IPS DF 19.7 (cell line): ENCODE measurements at places on chromosomes 5 and 9.

DNA sequence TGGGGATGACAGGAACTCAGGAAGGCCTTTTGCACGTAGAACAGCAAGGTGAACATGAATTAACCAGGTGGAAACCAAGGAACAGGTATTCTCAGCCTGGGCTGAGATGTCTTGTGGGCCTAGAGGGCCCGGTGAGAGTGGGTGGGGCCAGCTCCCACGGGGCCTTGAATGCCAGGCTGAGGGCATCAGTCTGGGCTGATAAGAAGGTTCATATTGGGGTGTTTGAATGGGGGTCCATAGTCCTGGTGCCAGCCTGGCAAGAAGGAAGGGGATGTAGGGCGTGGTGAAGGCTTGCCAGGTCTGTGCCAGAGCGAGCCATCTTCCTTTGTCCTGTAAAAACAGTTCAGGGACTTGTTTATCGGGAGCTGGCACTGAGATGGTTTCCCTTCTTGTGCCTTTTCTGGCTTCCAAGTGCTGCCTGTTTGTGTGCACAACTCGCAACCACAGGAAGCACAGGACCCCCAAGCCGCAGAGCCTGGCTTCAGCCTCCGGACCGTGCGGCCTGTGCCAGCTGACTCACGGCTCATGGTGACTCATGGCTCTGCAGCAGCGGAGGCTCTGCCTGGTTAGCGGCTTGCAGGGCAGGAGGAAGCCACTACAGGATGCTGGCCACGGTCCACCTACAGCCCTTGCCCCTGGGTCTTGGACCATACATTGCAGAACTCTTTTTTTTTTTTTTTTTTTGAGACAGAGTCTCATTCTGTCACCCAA lies 2.4 kb downstream of the CARD19 start:
- DNase-seq, result no peak

DNA sequence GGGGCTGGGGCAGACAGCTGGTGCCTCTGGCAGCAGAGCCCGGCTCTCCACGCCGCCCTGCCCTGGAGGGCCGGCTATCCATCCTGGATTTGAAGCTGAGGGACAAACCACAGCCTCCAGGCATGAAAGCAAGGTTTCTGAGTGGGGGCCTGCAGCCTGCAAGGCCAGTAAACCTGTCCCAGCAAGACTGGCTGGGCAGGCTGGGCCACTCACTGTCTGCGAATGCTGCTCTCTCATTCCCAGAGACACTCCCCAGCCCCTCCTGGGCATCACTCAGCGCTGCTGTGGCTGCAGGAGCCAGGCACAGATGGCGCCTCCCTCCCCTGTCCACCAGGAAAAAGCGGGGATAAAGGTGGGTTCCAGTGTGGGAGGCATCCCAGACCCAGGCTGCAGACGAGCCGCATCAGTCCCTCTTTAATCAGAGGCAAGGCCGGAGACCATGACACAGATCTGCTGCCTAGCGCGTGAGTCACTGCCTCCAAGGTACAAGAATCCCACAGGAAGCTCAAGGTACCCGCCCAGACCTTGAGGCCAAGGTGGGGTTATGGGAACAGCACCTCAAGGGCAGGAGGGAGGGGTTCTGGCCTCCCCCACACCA lies 118.0 kb downstream of the VAV2 start:
- no peak for DNase-seq

- no peak for DNase-seq
Observed at GRCh38 chr9:123376218-123377071, 20.4 kb downstream of the CRB2 start.

- DNase-seq, result no peak
Observed at GRCh38 chr5:67724412-67725135, 491.0 kb upstream of the PIK3R1 start.

- DNase-seq, result no peak
Observed at GRCh38 chr9:69444021-69444420, 119.0 kb downstream of the ENTREP1 start.

DNA sequence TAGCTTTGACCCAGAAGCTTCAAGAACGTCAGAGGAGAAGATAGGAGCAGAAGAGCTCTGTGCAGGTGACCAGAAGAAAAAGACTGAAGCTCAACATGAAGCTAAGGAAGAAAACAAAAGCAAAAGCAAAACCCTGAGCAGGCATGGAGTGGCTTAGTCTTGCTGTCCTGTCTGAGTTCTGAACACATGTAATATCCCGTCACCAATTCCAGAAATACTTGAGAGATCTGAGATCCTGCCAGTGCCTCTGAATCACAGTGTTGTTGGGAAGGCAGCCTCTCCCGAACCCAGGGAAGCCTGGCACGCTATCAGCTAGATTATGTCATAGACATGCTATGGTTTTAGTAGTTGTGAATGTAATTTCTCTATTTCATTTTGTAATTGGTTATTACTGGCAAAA lies 235.7 kb downstream of the ICE1 start:
- DNase-seq, result no peak

DNA sequence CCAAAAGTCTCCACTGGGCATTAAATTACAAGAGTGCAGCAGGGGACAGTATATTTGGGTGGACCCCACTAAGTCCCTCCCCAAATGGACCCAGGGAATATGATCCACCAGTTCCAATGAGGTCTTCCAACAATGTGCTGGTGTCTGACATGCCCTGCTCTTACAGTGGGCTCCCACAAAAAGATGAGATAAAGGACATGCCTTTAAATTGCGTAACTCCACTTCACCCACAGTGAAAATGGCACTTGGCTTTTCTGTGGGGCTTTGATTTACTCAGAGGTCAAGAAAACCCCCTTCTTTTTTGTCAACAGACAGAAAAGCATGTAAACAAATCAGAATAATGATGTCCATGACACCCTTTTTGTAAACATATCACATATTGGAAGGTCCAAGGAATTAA lies 336.5 kb downstream of the EBF1 start:
- no peak for DNase-seq

DNA sequence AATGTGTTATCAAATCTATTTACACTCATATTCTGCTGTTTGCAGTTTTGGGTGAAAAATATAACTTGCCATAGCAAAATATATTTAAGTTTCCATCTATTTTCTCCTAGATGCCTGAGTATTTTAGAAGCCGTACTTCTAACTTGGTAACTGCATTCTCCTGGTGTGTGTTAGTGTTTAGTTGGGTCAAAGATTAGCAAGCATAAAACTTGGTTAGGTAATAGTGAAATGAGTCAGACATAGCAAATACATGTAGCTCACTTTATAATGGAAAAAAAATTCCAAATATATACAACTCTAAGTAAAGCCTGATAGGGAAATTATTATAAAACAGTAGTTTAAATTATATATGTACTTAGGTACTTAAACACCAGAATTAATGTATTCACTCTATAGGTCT lies 640.7 kb upstream of the ST8SIA4 start:
- DNase-seq, result no peak

DNA sequence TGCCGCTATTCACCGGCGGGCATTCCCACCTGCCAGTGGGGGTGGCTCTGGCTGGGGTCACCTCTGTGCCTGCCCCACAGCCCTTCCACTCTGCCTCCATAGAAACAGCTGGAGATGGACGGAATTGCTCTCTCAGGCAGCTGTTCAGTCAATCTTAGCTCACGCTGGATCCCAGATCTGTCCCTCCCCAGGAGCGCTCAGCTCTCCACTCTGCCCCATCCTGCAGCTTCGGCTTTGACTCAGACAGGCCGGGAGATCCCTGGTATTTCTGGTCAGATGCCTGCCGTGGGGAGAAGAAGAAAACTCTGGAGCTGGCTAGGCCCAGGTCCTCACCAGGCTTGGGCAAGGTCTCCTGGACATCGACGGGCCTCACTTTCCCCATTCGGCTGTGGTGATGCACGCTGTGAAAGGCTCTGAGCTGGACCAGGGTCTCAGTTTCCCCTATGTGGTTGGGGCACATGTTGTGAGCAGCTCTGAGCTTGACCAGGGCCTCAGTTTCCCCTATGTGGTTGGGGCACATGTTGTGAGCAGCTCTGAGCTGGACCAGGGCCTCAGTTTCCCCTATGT lies 7.6 kb upstream of the SLC9A3 start:
- DNase-seq, result no peak

GRCh38 chr5:160229190-160229742 lies at the start of gene FABP6:
Gene FABP6, plus strand, starts transcription at chr5:160229506. Its CDS starts 52 bp downstream, at chr5:160229558.
- DNase-seq, result no peak

DNA sequence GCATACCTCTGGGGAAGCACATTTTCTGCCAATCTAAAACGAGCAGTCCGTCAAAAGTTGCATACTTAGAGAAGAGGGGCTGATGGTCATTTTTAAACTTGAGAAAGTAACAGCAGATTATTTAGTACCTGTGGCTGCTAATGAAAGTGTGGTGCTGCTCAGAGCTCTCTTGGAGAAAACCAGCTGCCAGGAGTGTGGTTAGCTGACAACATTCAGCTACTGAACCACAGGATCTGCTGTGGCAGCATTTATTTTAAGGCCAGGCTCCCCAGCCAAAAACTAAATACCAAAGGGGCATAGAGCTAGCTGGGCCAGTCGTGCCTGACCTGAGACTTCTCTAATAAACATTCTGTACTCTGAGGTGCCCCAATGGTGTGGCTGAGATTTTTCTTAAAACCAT lies 203.6 kb downstream of the EDIL3 start:
- DNase-seq, result no peak

GRCh38 chr5:14597080-14597479 lies 15.5 kb downstream of the OTULINL start:
- no peak for DNase-seq

- no peak for DNase-seq
Observed at GRCh38 chr9:17600962-17601593, 22.2 kb downstream of the SH3GL2 start.

DNA sequence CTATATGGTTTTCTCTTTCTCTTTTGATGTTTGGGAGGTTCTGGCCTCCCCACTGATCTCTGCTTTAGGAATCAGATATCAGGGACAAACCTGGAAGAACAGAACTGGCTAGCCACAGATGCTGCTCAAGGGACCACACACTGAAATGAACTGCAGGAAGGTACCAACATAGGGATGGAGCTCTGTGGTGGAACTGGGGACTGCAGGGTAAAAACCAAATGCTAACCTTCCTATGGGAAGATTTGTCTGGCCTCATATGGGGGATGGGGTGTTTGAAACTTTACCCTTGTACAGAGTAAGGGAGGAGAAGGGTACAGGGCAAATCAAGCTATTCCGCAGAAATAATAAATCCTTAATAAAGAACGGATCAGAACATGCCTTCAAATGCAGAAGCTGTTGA lies 49.4 kb downstream of the ELOVL7 start:
- DNase-seq, result no peak

DNA sequence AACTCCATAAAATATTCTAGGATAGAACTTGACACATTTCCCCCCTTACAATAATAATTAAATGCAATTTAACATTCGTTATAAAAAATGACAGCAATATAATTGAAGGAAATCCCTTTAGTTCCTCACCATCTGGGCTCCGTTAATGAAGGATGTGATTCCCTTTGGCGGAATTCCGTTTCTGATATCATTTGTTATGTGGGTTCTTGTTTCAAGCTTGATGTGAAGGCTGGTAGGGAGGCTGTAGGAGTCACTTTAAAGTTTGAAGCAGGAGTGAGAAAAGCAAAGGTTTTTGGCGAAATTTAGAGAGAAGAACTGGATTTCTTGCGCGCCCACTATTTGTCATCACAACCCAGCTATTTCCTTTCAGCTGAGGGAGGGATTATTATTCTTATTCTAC lies 4.0 kb downstream of the RGS7BP start:
- no peak for DNase-seq

- DNase-seq, result no peak
Observed at GRCh38 chr5:72009280-72009679, 98.0 kb upstream of the MAP1B start.

- DNase-seq, result no peak
Observed at GRCh38 chr5:82754036-82754746, 323.0 kb downstream of the TMEM167A start.

DNA sequence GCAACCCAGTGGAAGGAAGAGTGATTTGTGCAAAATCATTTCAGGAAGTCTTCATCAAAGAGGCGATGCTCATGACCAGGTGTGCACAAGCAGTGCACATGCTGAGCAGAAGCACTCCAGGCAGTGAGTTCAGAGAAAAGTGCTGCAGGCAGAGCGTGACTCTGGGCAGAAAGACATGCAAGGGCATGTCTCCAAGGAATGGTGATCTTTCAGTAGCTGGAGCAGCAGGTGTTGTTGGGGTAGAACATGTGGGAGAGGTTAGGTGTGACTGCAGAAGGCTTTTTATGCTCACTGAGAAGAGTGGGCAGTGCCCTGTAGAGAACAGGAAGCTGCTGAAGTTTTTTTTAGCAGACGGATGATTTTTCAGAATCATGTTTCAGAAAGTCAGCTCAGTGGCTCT lies 545.4 kb upstream of the TLE4 start:
- DNase-seq, result no peak

GRCh38 chr5:77607324-77607723 lies 31.2 kb downstream of the OTP start:
- DNase-seq, result no peak

DNA sequence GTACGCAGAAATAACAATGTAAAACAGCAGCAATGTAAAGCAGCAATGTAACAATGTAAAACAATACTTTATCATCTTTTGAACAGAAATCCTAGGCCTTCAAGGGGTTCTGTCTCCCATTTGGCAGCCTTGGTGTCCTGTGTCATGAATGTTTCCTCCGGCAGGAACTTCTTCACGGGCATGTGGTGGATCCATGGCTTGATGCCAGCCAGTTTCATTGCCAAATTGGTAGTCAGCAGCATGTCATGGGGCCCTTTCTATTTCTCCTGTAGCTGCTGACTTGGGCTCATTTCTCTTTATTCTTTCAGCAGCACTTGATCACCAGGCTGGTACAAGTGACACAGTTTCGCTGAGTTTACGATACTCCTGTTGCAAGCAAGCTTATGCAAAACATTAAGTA lies 275.3 kb downstream of the HTR1A start:
- DNase-seq, result no peak

GRCh38 chr5:60185231-60186099 lies 291.9 kb upstream of the PDE4D start:
- no peak for DNase-seq

DNA sequence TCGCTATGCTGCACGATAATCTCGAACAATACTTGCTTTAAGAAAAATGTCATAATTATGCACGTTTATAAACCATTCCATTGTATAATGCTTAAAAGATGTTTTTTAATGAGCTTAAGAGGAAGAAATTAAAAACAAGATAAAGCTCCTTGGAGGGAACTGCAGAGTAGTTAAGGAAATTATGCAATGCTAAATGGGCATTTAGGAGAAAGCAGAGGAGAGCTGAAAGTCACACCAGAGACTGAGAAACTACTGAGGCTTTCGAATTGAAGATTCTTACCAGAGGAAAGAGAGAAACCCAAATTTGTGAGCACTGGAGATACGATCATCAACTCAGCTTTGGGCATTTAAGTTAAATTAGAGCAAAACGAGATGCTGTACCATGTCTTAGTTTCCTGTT lies 119.4 kb downstream of the CDH10 start:
- no peak for DNase-seq

DNA sequence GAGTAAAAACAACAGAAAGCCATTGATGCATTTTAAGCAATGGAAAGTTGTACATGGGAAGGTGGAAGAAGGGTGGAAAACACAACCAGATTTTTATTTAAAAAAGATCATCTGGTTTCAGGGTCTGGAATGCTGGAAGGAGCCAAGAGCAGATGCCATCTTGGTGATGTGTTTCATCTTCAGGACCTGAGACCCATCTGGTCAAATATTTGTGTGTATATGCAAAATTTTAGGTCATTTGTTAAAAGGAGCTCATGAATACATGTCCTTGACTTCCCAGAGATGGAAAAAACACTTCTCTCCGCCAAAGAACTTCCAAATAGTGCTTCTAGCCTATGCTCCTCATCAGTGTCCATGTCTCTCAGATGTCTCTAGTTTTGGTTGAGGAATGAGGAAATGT lies 110.6 kb upstream of the GDNF start:
- DNase-seq, result no peak
